ENCODE measurements at places on chromosomes 3 and 15.

GRCh38 chr15:36774765-36775164 is 195.3 kb downstream of the CDIN1 start:
- DNase-seq, result no peak

DNA sequence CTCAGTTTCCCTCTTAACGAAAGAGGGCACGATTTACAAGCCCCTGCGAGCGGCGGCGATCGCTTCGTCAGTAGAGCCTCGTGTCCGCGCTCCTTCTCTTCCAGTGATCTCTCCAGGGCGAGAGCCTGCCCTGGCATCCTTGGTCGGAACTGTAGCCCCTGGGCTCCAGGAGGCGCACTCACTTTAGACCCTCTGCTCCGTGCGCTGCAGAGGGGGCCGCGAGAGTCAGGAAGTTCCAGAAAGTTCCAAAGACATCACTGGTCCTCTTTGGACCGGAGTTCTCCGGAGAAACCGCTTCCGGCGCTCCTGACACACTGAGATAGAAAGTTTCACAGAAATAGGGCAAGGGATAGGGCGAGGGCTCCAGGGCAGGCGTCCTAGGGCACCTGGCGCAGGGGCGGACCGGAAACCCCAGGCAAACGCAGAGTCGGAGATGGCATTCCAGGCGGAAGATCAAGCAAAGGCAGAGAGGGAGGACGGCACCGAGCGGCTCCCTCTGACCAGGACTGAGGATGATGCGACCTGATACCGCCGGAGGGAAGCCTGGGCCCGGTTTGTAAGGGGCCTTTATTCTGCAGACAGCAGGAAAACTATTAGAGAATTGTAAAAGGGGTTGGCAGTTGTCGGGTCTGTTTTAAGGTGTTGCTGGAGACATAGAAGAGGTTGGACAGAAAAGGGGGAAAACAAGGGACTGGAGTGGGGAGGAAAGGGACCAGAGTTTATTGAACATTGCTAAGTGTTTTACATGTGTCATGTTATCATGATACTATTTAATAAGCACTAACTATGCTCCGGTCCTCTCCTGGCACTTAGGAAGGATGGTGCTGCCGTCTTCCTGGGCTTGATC is 1.3 kb upstream of the CPEB1 start:
- no peak for DNase-seq

DNA sequence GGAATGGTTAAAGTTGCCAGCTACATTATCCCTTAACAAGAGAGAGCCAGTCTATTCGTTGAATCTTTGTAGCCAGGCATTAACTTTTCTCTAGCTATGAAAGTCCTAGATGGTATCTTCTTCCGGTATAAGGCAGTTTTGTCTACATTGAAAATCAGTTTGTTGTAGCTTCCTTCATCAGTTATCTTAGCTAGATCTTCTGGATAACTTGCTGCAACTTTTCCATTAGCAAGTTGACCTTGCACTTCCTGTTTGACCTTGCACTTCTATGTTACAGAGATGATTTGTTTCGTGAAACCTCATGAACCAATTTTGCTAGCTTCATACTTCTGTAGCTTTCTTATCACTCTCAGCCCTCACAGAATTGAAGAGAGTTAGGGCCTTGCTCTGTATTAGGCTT is 24.1 kb downstream of the TOPAZ1 start:
- no peak for DNase-seq

- DNase-seq, result peak; percentile 73
Measured at GRCh38 chr3:64190517-64191515, 34.5 kb downstream of the PRICKLE2 start.

DNA sequence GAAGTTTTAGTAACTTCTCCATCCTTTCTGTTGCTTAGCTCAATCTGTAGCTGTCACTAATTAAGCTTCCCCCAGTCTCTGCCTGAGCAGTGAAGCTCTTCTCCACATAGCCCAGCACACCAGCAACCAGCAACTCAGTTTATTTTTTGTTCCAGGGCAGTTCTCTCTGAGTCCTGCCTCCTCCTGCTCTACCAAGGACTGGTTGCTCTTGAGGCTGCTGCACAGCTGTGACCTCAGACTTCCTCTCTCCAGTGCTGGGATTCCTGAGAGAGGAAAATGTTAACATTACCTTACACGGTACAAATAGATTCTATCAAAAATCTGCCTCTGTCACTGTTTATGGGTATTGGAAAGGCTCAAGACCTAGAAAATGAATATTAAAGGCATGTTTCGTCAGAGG is 294.7 kb downstream of the OXSM start:
- DNase-seq, result no peak

- no peak for DNase-seq
Measured at GRCh38 chr15:80494351-80494751, 90.2 kb downstream of the ARNT2 start.

DNA sequence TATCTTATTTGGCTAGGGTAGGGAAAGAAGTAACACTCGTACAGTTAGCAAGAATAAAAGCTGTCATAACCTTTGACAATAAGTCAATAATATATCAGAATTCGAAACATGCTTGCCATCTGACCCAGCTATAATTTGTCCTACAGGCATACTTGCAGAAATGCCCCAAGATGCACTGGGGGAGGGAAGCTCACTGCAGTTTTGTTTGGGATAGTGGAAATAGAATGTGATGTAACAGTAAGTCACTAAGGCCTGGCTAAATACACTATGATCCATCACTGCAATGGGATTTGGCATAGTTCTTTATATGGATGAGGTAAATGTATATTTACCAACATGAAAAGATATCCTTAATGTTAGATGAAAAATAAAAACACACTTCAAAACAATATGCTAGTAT is 25.5 kb upstream of the TMOD3 start:
- DNase-seq, result no peak

- DNase-seq, result peak; percentile 26
Measured at GRCh38 chr15:42385206-42385979, 26.1 kb downstream of the CAPN3 start.

DNA sequence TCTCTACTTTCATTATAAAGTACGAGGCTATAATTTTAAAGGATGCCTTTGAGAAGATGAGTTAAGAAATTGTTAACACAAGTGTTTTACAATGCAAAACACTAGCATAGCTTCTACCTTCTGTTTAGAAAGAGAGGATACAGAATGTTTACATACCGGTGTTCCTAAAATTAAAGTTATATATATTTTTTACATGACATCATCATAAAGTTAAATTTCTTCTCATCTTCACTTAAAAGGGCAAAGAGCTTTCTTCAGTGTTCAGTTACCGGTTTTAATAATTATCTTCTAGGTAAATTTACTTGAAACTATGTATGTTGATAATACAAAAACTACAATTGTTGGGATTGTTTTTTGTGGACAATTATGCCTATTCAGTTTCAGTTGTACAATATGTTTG is 32.7 kb upstream of the TM2D3 start:
- no peak for DNase-seq

DNA sequence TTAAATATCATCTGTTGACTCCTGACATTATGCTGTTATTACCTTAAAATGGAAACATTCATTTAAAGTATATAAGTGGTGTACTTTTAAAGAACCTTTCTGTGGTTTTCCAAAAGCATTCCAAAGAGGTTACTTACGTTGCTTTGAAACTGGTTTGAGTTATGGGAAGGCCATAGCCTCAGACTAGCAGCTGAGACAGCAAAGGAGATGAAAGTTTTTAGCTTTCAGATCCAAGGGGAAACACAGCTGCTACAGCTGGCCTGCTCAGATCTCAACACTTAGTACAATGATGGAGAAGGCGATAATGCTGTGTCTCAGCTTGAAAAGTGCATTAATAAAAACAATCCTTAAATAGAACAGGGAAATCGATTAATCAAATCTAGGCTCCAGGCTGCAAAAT is 921.1 kb downstream of the ROBO1 start:
- no peak for DNase-seq

- no peak for DNase-seq
Measured at GRCh38 chr3:128855569-128855968, 23.9 kb upstream of the ACAD9 start.

DNA sequence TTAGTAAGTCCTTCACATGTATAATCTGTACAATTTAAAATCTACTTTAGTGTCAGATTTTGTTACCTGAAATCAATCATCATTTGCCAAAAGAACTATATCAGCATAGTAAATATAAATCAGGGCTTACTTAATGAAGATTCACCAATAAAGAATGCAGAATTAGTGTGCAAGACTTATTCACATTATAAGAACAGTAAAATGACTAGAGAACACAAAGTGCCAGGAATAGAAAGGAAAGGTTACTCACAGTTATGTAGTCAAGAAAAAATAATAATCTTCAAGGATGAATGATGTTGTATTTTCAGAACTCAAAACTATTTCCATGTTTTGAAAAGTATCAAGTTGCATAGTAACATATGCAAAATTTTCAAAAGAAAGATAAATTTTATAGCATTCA is 891.9 kb downstream of the ROBO1 start:
- no peak for DNase-seq

GRCh38 chr3:188788621-188789081 is 383.1 kb upstream of the TPRG1 start:
- peak; percentile 74 for DNase-seq

DNA sequence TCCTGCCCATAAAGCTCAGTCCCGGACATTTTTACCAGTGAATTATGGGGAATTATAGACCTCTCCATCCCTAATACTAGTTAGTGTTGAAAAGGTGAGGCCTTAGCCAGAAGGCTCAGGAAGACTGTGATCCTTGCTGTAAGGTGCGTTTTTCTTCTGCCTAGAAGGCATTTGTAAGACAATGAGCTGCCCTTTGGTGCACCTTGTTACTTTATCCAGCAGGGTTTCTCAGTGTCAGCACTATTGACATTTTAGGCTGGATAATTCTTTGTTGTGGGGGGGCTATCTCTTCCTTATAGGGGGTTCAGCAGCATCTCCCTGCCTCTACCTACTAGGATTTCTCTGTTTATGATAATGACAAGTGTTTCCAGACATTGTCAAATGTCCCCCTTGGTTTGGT is 108.1 kb upstream of the ABHD17C start:
- no peak for DNase-seq

DNA sequence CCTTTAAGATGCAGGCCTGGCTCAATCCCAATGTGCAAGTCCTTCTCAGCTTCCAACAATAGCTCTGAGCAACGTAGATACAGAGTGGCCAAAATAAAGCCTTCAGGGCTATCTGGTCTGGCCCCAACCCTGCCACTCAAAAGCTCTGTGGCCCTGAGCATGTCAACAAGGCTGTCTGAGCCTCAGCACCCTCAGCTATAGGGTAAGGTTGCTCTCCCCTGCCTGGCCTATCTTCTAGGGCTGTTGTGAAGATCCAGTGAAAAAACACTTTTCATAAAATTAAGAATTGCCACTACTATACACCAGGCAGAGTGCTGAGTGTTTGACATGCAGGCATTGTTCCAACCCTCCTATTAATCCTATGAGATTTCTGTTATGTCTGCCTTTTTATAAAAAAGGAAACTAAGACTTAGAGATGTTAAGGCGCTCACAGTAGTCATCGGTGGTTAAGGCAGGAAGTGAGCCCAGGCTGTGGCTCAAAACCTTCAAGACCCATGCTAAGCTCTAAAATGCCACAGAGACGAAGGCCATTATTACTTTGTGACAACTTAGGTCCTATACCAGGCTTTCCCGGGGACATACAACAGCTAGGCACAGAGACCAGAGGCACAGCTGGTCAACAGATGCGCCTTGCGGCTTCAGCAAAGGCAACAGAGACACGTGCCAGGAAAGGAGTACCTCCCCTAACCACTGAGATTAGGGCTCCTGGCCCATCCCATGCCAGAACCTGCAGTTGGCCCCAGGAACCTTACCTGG is 5.1 kb downstream of the POLG start:
- no peak for DNase-seq

DNA sequence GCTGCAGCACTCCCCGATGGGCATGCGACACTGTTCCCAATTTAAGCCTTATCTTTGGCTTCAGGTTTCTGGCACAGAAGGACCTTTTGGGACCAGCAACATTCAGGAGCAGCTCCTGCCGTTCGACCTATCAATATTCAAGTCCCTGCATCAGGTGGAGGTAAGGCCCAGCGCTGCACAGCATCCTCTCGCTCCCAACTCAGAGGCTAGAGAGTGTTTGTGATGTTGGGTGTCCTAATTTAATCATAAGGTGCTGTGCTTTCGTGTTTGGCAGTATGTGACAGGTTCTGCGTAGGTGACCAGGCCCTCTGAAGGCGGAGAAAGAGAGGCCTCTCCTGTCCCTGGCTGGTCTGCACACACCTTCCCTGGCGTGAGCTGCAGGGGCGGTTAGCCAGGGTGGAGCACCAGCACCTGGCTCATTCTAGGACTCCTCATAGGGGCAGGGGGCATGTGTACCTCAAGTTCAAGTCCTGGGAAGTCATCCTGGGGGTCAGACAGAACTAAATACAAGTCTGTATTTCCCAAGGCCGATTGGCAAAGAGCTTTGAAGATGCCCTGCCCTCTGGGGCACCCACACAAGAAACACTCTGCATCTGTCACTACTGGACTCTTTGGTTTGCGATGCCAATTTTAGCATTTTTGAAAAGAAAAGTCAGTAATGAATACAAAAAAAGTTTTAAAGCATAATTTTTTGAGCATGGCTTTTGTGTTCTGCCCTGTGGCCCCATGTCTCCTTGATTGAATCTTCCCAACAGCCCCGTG is 17.0 kb downstream of the NISCH start:
- no peak for DNase-seq

GRCh38 chr15:96586901-96587300 is 256.4 kb downstream of the NR2F2 start:
- DNase-seq, result no peak

DNA sequence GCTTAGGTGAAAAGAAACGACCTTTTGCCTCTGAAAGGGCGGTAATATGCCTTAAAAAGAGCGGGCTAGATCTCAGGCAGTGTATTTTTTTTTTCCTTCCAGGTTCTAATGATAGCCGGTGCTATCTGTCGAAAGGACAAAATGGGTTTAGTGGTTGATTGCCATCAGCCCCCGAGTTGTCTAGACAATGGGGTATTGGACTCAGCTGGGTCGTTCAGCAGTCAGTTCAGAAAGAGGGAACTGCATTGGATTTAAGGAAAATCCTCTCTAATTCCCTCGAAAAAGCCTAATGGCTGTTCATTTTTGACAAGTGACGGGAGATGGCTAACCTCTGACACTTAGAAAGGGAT is 728 bp downstream of the EIF2B5 start:
- no peak for DNase-seq

GRCh38 chr3:47013231-47013630 is 33.8 kb downstream of the NBEAL2 start:
- DNase-seq, result no peak

GRCh38 chr3:36903119-36903882 is 41.6 kb downstream of the TRANK1 start:
- DNase-seq, result no peak

DNA sequence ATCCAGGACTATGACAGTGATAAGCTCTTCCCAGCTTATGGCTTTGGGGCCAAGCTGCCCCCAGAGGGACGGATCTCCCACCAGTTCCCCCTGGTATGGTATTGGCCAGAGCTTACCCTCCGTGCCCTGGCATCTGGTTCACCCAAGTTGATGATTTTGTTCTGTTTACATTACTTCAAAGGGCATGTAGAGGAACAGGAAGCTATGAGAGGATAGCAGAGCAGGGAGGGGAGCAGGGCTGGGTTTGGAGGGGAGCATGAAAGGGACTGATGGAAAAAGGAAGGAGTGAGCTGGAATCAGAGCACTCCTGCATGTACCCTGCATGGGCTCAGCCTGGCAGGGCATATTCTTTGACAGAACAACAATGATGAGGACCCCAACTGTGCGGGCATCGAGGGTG is 13.4 kb upstream of the BRPF1 start:
- no peak for DNase-seq
